Stimulated activated CD8-positive, alpha-beta memory T cell treated with anti-CD3 and anti-CD28 coated beads, Interleukin-15, amount 100 ng/mL, for 48 hours (primary cell): ENCODE measurements at places on chromosomes 6 and 20.

GRCh38 chr20:13017883-13018535, 9.2 kb downstream of the SPTLC3 start:
- no peak for DNase-seq

DNA sequence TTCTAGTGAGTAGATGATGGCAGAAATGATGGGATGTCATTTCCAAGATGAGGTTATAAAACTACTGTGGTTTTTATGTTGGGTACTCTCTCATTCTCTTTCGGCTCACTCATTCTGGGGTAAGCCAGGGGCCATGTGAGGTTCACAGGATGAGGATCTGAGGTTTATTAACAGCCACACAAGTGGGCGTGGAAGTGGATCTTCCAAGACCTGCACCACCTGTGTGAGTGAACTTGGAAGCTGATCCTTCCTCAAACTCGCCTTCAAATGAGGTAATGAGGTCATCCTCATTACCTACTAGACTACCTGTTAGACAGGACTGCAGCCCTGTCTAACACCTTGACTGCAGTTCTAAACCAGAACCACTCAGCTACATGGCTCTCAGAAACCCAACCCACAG, 45.1 kb upstream of the TAGAP start:
- DNase-seq = no peak

DNA sequence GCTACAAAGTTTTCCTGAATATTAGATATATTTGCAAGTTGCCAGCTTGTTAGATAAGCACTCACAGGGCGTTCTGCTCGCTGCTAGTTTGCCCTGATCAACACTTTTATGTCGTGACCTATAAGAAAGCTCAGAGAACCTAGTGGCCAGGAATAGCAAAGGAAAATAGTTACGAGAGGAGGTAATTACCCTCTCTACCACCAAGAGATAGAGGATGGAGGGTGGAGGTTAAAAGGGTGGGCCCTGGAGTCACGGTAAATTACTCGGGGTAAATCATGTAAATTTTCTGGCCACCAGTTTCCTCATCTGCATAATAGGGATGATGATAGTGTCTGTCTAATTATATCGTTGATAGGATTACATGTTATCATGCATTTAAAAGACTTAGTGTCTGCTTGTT, 87.2 kb downstream of the JPH2 start:
- no peak for DNase-seq

GRCh38 chr20:9572670-9573069, 58.3 kb downstream of the LAMP5 start:
- DNase-seq = no peak

- no peak for DNase-seq
These were observed 123.4 kb upstream of the RAB32 start for GRCh38 chr6:146420255-146420654.

GRCh38 chr6:72709431-72709830, 87.6 kb downstream of the KCNQ5 start:
- DNase-seq = no peak

GRCh38 chr6:145092554-145092953, 642.8 kb downstream of the EPM2A start:
- DNase-seq = no peak

- no peak for DNase-seq
These were observed 112.9 kb downstream of the FOXO3 start for GRCh38 chr6:108673602-108674001.

DNA sequence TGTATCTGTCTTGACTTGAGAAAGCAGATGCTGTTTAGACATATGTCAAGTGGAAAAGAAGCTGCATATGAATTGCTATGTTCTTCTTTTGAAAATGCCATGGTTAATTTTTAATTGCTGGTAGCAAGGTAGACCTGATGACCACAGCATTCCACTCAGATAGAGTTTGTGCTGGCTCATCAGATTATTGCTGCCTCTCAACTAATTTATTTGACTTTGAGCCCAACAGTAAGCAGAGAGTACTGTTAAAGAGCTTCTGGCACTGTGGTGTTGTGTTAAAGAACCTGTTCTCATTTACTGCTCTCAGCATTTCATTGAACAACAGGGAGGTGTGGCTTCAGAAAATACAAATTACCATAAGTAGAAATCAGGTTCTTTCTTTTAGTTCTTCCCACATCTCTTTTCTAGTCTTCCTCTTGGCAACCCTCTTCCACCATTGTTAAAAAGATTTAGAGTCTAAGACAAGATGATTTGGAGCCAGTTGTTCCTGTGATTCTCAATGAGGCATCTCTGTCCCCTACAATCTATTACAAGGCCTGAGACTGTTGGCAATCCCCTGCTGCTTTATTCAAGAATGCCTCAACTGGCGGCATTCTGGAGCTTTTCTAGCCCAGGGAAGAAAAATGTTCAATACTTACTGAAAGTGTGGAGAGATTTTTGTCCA, 967.6 kb upstream of the GJE1 start:
- no peak for DNase-seq

- DNase-seq = no peak
These were observed 1.8 kb downstream of the OOEP start for GRCh38 chr6:73367761-73368355.

DNA sequence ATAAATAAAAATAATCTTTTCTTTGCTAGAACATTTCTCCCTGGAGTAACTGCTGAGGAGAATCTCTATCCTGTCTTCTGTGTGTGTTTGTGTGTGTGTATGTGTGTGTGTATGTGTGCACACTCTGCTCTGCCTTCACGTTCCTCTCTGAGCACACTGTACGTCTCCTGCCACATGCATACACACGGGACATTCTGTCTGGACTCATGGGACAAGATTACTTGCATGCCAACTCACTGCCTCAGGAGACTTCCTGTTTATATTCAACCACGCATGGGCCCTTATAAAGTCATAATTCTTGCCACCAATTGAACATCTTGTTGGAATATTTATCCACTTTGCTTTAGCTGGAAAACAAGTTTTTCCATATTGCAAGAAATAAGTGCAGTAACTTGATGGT, 930.6 kb downstream of the KIF16B start:
- no peak for DNase-seq

- DNase-seq = no peak
These were observed 238.8 kb upstream of the SLC35B3 start for GRCh38 chr6:8674126-8674525.

- DNase-seq = no peak
These were observed 68.8 kb downstream of the CDH4 start for GRCh38 chr20:61320691-61321425.

GRCh38 chr6:29509711-29510110, 22.0 kb upstream of the MAS1L start:
- DNase-seq = no peak

GRCh38 chr20:3209946-3210317, 634 bp downstream of the ITPA start:
- DNase-seq = no peak

GRCh38 chr6:109508166-109508860, 25.3 kb upstream of the ZBTB24 start:
- DNase-seq = no peak

DNA sequence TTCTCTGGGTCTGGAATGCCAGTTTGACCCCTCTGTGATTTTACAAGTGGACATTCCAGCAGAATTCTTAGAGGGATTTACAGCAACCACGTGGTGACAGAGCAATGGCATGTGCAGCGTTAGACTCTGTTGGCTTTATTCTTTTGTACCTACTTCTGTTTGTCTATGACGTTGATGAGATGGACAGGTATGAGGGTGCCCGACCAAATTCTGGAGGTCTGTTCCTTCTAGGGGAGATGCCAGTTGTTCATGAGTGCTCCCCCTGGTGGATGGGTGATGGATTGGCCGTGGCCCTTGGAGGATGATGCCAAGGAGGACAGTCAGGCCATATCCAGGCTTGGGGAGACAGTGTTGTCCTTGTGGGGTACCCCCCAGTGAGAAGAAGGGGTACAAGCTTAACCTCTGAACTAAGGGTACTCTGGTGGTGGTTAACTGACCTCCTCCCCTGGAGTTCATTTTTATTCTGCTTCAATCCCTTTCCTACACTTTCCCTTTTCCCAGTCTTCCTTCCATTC, 198.6 kb downstream of the DTNBP1 start:
- peak; percentile 22 for DNase-seq
